ENCODE measurements at places on chromosomes 3 and 15.

DNA sequence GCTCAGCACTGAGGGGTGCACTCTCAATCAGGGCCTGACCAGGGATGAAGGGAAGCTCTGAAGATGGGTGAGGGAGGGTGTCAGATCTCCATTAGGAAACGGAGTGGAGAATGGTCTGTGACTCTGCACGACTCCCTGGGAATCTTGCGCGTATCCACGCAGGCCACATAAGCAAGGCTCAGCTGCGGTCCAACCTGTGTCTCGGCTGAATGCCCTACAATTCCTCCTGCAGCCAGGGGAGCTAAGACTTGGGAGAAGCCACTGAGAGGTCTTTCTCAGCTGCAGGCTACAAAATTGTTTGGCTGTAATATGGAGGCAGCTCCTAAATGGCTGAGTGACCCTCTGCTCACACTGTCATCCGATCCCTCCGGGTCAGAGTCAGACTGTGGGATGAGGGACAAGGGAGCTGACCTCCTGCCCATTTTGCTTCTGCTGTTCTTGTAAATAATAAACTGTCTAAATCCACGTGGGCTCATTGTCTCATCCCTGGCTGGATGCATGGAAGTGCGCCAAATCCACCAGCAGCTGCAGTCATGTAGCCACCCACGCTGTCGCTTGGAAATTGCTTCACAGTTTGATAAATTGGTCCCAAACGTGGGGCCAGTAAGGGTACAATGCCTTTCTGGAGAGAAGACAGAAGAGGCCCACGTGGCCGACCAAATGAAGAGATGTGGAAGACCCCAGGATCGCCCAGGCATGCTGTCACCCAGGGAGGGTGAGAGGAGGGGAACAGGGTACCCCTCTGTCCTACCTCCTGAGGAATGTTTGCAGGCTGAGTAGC is 30.5 kb downstream of the ALS2CL start:
- no peak for DNase-seq

- DNase-seq: no peak
Observed at GRCh38 chr3:179760944-179761343, 108.1 kb downstream of the USP13 start.

- no peak for DNase-seq
Observed at GRCh38 chr3:57484563-57484962, 59.6 kb downstream of the DNAH12 start.

DNA sequence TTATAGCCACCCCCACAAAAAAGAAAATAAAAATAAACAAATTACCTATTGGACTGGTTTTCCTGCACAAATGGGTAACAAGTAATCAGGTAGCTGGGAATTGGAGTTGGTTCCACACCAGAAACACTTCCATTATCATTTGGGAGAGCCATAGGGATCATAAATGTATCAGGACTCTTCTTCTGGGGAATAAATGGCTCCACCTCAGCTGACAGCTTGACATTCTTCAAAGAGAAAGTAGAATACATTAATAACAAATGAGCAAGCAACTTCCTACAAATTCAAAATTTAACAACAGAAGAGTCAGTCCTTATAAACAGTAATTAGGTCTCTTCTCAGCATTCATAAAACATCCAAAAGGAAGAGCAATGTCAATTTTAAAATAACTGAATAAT is 8.7 kb downstream of the SECISBP2L start:
- no peak for DNase-seq

- DNase-seq: no peak
Observed at GRCh38 chr15:96171853-96172296, 158.6 kb upstream of the NR2F2 start.

DNA sequence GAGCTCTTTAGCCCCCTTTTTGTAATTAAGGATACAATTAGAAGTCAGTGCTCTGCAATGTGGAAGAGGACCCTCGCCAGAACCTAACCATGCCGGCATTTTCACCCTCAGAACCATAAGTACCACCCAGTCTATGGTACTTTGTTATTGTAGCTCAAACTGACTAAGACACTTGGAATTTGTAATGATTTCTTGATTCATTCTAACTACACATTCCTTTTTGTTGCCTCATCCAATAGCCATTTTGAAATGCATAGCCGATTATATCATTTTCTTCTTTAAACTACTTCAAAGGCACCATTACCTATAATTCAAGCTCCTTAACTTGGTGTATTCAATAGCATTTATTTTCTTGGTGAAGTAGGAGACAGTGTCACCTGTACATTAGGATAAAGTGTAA is 61.4 kb downstream of the GLB1 start:
- no peak for DNase-seq

DNA sequence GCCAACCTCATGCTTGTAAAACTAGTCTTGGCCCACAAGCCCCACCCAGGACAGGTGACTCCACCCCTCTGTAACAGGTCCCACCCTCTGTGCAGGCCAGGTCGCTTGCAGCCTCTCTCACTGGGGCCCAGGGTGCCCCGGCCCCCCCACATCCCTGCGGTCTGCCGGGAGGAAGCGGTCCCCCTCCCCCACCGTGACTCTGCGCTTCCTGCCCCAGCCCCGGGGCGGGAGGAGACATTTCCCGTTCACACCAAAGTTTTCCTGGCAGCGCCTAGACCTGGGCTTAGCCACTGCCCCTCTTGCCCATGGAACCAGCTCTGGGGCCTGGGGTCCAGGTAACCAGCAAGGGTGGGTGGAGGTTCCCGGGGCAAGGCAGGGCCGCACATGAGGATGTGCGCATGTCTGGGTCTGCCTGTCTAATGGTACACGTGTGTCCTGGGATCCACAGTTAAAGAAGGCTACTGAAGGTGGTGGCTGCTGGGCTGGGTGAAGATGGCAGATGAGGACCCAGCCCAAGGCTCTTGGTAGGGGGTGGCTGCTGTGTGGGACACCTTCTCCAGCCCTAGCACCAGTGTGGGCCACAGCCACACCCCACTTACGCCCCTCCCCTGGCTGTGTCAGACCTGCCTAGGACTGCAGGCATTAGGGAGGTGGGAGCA is 8.4 kb downstream of the NBEAL2 start:
- DNase-seq: peak; percentile 76

DNA sequence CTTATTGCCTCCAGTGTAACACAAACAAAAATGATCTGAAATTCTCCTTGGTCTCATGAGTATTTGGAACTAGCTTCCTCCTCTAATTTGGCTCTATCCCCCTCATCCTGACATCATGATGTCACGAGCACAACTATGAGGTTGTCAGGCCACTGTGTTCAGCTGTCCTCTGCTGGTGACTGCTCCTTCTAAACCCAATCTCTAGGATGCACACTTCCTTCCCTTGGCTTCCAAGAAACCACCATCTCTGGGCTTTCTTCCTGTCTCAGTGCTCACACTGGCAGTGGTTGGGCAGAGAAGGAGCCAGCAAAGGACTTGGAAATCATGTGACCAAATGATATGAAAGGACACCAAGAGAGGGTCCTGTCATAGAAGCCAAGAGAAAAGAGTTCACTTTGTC is 30.7 kb upstream of the EIF1B start:
- DNase-seq: no peak

DNA sequence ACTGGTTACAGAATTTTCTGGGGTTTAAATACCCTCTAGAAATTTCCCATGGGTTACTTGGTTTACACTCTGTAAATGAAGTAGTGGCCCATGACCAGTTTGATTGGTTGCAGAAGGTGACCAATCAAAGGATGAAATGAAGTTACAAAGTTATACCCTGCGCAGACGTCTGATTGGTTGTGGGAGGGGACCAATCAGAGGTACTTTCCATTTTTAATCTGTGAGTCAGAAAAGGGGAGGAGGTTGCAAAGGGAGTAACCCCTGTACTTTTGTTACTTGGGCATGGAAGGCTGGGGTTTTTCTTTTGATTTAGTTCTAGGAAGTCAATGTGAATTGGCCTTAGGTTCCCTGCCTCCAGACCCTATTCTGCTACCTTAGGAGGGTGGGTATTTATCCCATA is 18.7 kb upstream of the APH1B start:
- no peak for DNase-seq

DNA sequence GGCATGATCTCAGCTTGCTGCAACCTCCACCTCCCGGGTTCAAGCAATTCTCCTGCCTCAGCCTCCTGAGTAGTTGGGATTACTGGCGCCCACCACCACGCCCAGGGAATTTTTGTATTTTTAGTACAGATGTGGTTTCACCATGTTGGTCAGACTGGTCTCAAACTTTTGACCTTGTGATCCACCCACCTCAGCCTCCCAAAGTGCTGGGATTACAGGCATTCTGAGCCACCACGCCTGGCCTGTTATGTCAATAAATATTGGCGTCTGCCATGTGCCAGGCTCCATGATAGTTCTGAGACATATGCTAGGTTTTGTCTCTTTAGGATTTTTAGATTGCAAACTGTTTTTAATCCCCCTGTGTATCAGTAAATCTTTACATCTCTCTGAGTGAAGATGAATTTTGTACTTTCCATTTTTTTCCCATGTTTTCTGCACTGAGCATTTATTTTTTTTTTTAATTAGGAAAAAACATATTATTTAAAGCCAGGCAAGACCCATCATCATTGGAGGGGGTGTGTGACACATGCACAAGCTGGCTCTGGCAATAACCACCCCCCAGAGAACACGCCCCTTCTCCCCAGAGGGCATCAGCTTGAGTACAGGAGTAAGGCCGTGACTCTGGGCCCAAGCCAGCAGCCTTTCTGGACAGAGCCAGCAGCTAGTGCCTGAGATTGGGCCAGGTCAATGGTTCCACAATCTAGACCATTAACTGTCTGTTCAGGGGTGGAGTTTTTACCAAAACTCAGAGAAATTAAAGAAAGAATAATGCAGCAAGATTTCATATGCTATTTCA is 51.0 kb upstream of the ATP1B3 start:
- no peak for DNase-seq

GRCh38 chr15:65837301-65838294 is 31.7 kb upstream of the RAB11A start:
- no peak for DNase-seq

- DNase-seq: no peak
Observed at GRCh38 chr3:181549266-181549665, 162.5 kb upstream of the SOX2 start.

DNA sequence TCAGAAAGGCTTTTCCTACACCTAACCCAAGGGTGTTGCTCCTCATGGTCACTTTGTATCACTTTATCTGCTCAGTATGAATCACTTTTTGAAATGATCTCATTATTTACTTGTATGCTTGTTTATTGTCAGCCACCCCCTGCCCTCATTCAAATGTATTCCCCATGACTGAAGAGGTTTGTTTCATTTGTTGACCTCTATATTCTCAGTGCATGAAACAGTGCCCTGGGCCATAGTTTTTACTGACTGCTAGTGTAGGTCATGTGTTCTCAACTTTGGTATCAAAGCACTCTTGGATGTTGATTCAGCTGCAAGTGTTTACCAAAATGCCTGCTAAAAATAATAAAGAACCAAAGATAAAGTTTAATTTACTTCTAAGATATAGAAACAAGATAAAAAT is 381.7 kb upstream of the ARPP21 start:
- DNase-seq: no peak

DNA sequence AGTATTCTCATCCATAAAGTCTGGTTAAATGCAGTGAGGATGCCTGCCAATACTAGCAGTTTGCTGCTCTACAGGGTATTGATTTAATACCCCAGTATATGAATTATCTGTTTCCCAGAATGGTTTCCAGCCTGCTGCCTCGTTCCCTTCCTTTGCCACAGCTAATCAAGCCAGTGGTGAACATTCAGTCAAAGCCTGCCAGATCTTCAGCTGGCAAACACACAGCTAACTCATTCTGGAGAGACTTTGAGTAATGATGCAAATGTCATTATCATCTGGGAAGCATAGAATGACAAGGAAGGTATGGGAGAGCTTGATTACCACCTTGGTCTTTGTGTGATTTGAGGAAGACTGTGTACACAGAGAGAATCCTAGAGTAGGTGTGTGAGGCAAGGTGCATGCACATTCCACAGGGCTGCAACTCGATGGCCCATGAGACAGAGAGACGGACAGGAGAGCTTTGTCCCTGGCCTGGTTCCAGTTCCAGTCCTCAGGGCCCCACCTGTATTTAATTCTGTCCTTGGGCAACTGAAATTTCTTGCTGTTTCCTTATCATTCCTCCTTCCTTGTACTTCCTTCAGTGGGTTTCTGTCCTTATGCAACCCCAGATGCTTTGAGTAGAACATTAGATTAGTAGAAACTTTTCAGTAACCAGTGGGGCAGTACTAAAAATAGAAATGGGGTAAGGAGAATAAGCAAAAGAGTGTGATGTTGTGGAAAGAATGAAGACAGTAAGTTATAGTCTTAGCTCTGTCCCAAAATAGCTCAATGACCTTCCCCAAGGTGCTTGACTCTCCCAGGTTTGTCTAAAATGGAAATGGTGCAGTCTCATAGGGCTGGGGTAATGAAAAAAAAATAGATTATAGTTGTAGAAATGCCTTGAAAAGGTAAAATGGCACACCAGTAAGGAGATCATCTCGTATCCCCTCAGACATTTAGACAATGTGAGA is 72.5 kb downstream of the MITF start:
- DNase-seq: no peak

DNA sequence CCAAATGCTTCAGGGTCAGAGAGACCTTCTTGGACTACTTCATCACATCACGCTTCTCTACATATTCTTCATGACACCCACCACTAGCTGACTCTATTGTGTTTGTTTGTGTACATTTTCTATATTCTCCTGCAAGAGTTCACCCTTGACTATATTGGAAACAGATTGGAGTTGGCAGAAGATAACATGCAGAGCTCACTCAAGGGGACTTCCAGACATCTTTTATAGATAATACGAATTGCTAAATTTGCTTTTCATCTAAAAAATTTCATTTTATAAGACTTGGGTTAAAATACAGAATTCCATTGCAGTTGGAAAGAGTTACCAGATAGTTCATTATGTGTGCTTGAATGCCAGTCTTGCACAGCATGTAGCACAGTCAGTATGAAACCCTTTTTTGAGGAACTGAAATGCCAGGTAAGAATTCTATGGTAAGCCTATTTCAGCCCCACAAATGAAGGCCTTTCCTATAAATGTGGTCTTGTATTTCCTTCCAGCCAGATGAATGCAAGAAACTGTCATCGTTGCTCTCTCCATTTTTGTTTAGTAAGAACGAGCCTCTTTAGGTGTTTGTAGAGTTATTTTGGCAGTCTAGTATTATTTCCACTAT is 177.6 kb downstream of the GHSR start:
- no peak for DNase-seq

GRCh38 chr3:46708401-46709156 is 7.4 kb downstream of the TMIE start:
- DNase-seq: no peak

DNA sequence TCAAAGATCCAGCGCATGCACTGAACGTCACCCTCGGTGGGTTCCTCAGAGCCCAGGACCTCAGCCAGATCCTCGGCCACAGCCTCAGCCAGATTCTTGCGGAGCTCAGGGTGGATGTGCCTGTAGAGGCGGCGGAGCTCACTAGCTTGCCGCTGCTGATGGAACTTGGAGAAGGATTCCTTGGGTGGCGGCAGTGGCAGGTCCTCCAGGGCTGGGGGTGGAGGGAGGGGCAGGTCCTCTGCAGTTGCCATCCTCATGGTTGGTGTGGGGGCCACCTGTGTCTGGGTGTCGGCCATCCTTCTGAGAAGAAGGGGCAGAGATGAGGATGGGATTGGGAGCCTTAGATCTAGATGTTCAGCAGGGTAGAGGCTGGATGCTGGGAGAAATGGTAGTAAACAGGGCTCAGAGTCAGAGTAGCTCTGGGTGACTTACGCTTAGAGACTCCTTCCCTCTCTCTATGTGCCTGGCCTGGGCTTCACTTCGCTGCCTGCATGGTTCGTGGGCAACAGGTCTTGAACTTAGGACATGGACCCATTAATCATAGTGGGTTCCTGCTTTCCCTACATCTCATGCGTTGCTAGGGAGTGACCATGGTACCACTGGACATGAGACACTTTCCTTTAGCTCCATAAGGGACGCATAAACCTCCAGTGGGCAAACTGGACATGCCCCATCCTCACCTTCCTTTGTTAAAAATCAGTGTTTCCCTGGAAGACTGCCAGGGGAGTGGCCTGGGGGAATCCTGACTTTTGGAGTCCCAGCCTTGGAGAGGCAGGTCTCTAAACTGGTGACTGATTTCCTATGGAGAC is 3.0 kb downstream of the XIRP1 start:
- no peak for DNase-seq

All from activated T-cell treated with anti-CD3 and anti-CD28 coated beads for 1 hour (primary cell).